ENCODE measurements at places on chromosomes 2 and 18. TPM values are rescaled to one million over a fixed set of nuclear protein-coding genes. Genes with fewer than 3 reads are reported as not detected.

The SIX2 gene
- 0.26 TPM for polyA plus RNA-seq

The OTOF gene
- polyA plus RNA-seq: 0.03 TPM

The C2orf92 gene
- polyA plus RNA-seq: 24.6 TPM

The CGREF1 gene
- 0.31 TPM for polyA plus RNA-seq

The PDE1A gene
- polyA plus RNA-seq: 14.3 TPM

The ATP6V1B1 gene
- 3.2 TPM for polyA plus RNA-seq

The RNU2-63P gene
- not detected for polyA plus RNA-seq

The EFHD1 gene
- polyA plus RNA-seq: 13.6 TPM

The PTPN4 gene
- polyA plus RNA-seq: 29.0 TPM

DNA sequence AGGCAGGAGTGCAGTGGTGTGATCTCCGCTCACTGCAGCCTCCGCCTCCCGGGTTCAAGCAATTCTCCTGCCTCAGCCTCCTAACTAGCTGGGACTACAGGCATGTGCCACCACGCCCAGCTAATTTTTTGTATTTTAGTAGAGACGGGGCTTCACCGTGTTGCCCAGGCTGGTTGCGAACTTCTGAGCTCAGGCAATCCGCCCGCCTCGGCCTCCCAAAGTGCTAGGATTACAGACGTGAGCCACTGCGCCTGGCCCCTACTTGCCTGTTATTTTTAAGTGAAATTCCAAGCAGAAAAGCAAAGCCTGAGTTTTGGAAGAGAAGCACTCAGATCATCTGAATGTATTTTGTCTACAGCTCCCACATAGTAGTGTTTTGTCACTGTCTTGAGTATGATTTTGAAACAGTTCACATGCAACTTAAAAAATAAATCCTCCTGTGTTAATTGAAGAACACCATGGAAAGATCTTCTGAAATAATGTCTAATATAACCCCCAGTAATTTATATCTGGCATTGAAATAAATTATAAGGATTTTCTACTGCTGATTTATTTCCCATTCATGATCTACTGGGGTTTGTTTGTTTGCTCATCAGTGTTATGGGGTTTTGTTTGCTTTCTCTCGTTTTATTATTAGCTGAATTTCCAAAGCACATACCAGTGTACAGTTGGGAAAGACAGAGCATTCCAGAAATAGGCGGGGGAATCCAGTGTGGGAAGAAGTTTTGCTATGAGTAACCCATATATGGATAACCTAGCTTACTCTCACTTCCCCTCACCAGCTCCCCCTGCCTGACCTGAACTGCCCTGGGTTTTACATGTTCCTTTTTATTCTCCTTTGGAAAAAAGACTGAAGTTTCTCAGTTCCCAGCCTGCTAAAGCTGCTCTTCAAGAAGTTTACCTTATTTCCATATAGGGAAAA lies 80.1 kb upstream of the MAP3K20 start:
- H3K4me3 ChIP-seq: no peak overlapping the region
- peak overlapping the region; percentile 5 for H3K27ac ChIP-seq
- H3K36me3 ChIP-seq: no peaks in the 10 kb centered on the region
- peak; percentile 47 for DNase-seq
- peaks cover 4% of the 10 kb centered on the region for H3K4me1 ChIP-seq

DNA sequence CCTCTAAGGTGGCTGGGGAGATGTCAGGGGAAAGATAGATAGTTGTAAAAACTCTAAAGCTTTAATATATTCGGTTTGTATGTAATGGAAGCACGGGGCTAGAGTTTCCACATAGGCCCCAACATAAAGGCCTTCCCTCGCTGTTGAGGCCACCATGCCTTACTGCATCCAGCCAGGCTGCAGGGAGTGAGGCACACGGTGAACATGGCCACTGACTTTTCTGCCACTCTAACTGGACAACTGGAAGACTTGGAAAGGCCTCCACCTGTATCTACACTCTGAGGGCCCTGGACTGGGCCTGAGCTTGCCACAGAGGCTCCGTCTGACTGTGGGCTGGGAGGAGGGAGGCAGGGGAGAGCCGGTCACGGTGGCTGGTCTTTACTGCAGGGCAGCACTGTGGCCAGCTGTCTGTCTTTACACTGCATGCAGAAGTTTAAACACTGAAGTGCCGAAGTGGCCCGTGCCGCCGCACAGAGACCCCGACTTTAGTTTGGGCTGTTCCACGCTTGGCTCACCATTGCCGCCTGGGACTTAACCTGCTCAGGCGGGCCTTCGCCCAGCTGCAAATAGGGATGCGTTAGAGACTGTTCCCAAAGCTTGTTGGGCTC lies 66.7 kb downstream of the EMILIN2 start:
- no peaks in the 10 kb centered on the region for H3K27me3 ChIP-seq
- no peaks in the 10 kb centered on the region for H3K36me3 ChIP-seq
- peaks cover 18% of the 10 kb centered on the region for H3K4me1 ChIP-seq
- H3K27ac ChIP-seq: no peak overlapping the region

- no peaks in the 10 kb centered on the region for H3K27me3 ChIP-seq
- no peak for DNase-seq
- H3K4me1 ChIP-seq: no peaks in the 10 kb centered on the region
- H3K27ac ChIP-seq: no peak overlapping the region
Observed at GRCh38 chr2:38828460-38828859, 47.3 kb downstream of the DHX57 start.

DNA sequence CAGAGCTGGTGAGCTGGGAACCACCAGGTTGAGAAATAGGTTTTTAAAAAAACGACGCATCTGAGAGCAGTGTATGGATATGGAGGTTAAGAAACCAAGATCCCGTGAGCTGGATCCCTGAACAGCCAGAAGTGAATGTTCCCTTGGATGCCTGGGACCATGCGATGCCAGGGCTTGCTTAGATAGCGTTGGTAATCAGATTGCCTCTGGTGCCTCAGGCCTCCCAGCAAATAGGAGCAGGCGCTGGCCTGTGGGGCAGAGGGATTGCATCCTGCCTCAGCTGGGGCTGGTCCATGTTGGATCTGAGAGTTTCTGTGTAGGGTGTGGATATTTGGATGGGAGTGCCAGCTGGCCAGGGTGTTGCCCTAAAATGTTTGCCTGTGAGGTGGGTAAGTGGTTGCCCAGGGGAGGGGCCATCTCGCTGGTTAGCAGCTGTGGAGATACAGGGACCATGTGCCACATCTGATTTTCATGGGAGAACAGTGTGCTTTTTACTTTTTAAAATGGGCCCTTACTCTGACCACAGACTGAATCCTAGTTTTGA lies 80.8 kb upstream of the MCFD2 start:
- H3K4me1 ChIP-seq: no peaks in the 10 kb centered on the region
- no peak for DNase-seq
- H3K27me3 ChIP-seq: no peaks in the 10 kb centered on the region
- no peak overlapping the region for H3K27ac ChIP-seq
- peaks cover 7% of the 10 kb centered on the region for H3K36me3 ChIP-seq

DNA sequence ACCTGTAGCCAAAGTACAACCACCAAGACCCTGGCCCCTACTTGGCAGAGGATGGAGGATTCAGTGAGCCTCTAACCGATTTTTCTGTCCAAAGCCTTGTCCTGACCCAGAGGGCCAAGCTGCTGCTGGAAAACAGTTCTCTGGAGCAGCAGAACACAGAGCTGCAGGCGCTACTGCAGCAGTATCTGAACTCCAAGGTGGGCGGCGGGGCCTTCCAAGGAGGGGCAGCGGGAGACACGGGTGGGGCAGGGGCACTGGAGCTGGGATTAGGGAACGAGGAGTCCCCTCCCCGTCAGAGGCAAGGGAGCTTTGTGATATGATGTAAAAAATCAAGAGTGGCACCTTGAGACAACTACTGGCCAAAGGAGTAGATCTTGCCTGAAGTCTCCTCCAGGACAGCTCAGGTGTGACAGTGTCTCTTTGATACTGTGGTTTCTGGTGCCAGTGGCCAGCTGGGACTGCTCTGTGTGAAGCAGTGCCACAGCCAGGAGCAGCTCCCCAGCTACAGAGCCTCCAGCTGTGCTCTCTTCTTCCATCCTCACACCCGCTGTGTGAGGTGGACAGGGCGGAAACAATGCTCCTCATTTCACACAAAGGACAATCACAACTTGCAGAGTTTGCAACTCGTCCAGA lies 22.8 kb downstream of the OTOF start:
- H3K36me3 ChIP-seq: no peaks in the 10 kb centered on the region
- H3K4me3 ChIP-seq: no peak overlapping the region
- no peaks in the 10 kb centered on the region for H3K27me3 ChIP-seq
- H3K27ac ChIP-seq: peak overlapping the region; percentile 46

DNA sequence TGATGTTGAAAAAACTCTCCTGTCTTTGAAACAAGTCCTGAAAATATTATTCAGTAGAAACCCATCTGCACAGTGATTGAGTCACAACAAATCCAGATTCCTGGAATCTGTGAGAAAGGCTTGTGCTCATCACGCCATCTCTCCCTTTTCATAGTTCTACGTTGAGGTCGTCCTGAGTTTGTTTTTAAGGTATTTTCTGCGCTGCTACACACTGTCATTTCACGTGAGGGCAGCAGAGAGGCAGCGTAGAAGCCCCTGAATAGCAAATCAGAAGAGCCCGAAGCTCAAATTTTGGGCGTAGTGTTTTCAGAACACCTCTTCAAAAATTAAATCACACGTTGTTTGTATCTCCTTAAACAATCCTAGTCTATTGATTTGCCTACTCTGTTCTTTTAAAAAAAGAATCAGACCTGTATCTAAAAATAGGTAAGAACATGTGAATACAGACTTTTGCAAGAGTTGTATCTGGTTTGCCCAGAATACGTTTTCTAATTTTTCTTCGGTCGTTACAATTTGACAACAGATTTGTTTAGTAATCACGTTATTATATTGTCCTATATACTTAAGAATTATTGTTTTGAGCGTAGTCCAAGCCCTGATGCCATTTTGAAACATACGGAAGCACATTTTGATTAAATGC lies 61.6 kb upstream of the SLC38A11 start:
- H3K4me1 ChIP-seq: no peaks in the 10 kb centered on the region
- H3K36me3 ChIP-seq: no peaks in the 10 kb centered on the region
- DNase-seq: no peak

DNA sequence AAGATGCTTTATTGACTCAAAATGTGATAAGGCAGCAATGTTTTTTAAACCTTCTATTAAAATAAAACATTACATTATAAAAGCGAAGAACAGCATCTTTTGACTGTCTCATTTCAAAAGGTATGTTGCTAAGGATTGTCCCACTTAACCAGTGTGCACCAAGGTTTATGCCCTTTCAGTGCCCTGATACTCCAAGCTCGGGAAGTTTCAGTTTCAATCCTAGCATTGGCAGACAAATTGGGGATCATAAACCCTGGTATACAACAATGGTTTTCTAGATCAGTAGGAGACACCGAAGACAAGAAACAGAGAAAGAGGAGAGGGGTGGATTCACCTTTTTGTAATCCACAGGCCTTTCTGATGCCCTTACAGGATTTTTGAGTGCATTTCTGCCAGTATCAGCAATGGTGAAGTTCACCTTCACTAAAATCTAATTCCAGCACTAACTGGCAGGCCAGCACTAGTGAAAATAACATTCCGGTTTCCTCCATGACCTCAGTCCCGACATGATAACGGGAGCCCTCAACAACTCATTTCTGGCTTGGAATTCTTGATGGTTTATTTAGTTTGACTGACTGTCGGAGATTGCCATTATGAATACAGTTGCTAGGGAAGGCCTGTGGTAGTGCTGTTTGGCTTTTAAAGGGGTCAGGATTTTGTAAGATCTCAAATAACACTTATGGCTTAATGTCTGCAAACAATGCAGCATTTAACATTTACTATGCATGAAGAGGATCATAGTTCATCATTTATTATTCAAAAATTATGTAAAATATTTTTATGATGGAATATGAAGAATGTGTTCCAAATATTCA lies 33.3 kb upstream of the FIGN start:
- no peak overlapping the region for H3K4me3 ChIP-seq
- H3K27ac ChIP-seq: no peak overlapping the region
- DNase-seq: no peak
- H3K36me3 ChIP-seq: no peaks in the 10 kb centered on the region
- no peaks in the 10 kb centered on the region for H3K27me3 ChIP-seq

GRCh38 chr2:9179572-9180201 lies 26.9 kb upstream of the ASAP2 start:
- DNase-seq: no peak
- H3K36me3 ChIP-seq: no peaks in the 10 kb centered on the region
- H3K4me3 ChIP-seq: no peak overlapping the region
- H3K27me3 ChIP-seq: no peaks in the 10 kb centered on the region
- peak overlapping the region; percentile 50 for H3K27ac ChIP-seq
- H3K4me1 ChIP-seq: peaks cover 11% of the 10 kb centered on the region

DNA sequence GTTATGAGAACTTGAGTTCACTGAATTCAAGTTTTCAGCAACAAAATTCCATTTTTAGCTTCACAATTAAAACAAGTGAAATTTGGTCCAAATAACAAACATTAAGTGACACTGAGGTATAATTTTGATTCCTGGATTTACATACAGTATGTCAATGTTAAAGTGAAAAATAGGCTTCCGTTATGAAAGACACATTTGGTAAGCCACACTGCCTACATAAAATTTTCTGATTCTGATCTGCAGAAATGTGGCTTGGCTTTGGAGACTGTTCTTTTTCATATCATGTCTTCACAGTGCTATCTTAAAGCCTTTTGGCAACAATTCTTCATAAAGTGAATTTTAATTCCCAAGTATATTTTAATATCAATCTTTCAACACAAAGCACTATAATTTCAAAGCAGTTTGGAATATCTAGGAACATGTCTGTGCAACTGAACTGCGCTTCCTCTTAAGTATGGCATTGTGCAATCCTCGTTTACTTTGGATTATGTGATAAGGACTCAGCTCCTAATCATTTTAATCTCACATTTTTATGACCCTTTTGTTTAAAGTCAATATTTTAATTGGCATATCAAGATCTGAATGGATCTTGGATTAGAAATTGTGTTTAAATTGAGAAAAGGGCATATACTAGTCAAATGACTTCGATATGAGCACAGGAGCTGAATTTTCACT lies 60.0 kb downstream of the RBMS1 start:
- DNase-seq: no peak
- H3K4me3 ChIP-seq: no peak overlapping the region
- H3K36me3 ChIP-seq: no peaks in the 10 kb centered on the region
